ENCODE measurements at places on chromosomes 4 and X.
A peak's percentile ranks its signal among the peaks of the same experiment; 100 is the strongest.

- DNase-seq, result no peak
These were observed 67.4 kb upstream of the HELT start for GRCh38 chr4:184950926-184951325.

- DNase-seq, result no peak
These were observed 85.6 kb downstream of the SLIT2 start for GRCh38 chr4:20337261-20337664.

- no peak for DNase-seq
These were observed 8.2 kb downstream of the TNIP3 start for GRCh38 chr4:121155893-121156292.

DNA sequence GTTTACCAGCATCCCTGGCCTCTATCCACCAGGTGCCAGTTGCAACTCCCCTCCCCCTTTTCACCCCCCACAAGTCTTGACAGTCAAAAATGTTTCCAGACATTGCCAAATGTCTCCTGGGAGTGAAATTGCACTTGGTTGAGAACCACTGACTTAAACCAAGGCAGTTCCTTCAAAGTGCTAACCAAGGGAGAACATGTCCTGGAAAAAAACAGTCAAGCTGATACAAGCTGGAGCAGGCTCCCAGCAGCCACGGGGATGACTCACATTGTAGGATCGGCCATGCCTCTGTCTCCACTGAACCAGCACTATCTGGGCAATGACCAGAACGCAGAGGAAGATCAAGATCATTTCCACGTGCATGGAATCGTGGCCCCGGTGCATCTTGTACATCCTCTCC, 11.4 kb downstream of the RNF175 start:
- no peak for DNase-seq

DNA sequence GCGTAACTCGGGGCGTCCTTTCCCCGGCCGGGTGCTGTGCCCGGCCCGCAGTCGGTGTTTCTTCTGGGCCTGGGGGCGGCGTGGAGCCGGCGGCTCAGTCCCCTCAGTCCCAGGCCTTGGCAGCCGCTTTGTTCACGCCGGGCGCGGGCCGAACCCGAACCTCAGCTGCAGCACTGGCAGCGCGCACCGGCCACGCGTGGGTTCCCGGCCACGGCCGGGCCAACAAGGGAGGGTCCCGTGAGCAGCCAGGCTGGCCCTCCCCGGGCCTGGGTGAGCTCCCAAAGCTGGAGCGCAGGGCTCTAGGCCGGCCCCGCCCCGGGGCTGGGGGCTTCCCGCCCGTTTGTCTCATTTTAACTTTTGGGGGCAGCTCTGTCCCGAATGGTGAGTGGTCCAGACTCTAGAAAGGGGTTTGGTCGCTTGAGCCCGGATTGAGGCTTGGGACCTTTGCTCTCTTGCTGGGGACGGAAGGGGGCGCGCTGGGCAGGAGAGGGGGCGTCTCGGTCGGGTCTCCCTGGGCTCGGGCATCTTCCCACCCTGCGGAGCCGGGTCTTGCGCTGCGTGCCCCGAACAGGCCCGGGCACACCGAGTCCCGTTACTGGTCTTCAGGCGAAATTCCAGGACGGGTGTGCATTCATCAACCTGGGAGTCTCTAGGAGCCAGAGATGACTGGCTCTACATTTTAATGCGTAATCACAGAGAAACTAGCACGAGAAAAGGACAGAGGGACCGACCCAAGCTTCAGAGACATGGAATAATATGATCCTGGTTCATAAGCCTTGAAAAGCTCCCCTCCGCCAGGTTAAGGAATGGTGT, 177.1 kb downstream of the CBR4 start:
- no peak for DNase-seq

DNA sequence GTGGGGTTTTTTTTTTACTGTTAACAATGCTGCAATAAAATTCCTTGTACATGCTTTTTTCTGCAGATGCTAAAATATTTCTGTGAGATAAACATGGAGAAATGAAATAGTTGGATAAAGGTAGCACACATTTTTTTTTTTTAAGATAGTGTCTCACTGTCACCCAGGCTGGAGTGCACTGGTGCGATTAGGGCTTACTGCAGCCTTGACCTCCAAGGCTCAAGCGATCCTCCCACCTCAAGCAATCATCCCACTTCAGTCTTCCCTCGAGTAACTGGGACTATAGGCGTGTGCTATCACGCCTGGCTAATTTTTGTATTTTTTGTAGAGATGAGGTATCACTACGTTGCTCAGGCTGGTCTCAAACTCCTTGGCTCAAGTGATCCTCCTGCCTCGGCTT, 1.8 kb upstream of the HUWE1 start:
- no peak for DNase-seq

DNA sequence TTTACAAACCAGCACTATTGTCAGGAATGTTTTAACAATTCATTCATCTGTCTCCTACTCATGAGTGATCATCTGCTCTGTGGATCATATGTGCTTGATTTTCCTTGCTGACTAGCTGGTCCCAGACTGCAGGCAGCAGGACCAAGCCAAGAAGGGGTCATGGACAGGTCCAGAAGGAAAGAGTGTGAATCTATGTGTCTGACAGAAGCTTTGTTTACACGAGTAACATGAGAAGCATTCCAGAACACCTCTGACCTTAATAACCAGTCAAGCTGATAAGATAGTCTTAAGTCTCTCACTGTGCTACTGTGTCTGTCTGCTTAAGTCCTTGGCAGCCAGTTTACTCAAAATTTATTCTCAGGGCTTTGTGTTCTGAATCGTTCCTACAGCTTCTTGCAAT, 39.0 kb downstream of the GUCY1A1 start:
- DNase-seq, result peak; percentile 57
